ENCODE measurements at places on chromosomes 5 and 9. TPM values are rescaled to one million over a fixed set of nuclear protein-coding genes. Genes with fewer than 3 reads are reported as not detected.

GMCL2 gene
- total RNA-seq: not detected

DMRT2 gene
- not detected for total RNA-seq

DNA sequence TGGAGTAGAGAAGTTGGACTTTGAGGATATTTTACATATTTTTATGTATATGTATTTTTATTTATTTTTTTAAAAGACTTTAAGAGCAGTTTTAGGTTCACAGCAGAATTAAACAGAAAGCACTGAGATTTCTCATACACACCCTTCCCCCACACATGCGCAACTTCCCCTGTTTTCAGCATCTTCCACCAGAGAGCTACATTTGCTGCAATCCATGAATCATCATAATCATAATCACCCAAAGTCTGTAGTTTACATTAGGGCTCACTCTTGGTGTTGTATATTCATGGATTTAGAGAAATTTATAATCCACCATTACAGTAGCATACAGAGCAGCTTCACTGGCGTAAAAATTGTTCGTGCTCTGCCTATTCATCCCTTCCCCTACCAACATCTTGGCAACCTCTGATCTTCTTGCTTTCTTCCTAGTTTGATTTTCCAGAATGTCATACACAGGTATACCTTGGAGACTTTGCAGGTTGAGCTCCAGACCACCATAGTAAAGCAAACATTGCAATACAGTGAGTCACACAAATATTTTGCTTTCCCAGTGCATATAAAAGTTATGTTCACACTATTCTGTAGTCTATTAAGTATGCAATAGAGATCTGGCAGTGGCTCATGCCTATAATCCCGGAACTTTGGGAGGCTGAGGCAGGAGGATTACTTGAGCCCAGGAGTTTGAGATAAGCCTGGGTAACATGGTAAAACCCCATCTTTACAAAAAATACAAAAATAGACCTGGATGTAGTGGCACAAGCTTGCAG, 9.6 kb upstream of the CCDC171 start:
- no peaks in the 10 kb centered on the region for H3K4me1 ChIP-seq
- DNase-seq: peak; percentile 16
- H3K27ac ChIP-seq: no peak overlapping the region
- H3K4me3 ChIP-seq: no peak overlapping the region

GRCh38 chr9:92402826-92403745, 1.3 kb downstream of the OGN start:
- no peak for DNase-seq
- no peak overlapping the region for H3K4me3 ChIP-seq

GRCh38 chr5:125198270-125198974, 452.0 kb upstream of the ZNF608 start:
- H3K36me3 ChIP-seq: no peaks in the 10 kb centered on the region
- H3K4me3 ChIP-seq: no peak overlapping the region
- H3K27ac ChIP-seq: no peak overlapping the region
- H3K4me1 ChIP-seq: peaks cover 21% of the 10 kb centered on the region
- DNase-seq: peak; percentile 90

GRCh38 chr9:129944506-129945116, 98.4 kb downstream of the FNBP1 start:
- DNase-seq: no peak
- H3K27ac ChIP-seq: peak overlapping the region; percentile 12
- H3K36me3 ChIP-seq: no peaks in the 10 kb centered on the region
- no peaks in the 10 kb centered on the region for H3K4me1 ChIP-seq
- H3K27me3 ChIP-seq: no peaks in the 10 kb centered on the region

- H3K4me3 ChIP-seq: no peak overlapping the region
- DNase-seq: no peak
- H3K36me3 ChIP-seq: no peaks in the 10 kb centered on the region
- H3K4me1 ChIP-seq: no peaks in the 10 kb centered on the region
- no peak overlapping the region for H3K27ac ChIP-seq
These were observed 170.0 kb downstream of the CACNA1B start for GRCh38 chr9:138047469-138048040.

G3BP1 gene
- total RNA-seq: 143 TPM

QRFP gene
- not detected for total RNA-seq

DNA sequence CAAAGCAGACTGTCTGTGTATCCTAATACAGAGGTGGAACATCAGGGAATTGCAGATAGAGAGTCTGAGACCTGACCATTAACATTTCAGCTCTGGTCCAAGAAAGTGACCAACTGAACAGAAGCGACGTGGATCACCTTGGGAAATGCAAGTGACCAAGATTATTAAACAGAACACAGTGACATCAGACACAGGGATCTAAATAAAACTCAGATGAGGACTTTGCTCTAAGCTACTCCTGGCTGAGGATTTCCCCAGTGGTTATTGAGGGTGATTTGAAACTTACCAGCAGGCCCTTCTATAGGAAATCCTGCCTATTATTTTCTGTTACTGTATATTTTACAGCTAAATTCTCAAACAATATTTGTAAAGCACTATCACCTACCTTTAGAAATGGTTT, 436.0 kb downstream of the TMEM38B start:
- no peak overlapping the region for H3K4me3 ChIP-seq
- H3K27ac ChIP-seq: no peak overlapping the region
- no peaks in the 10 kb centered on the region for H3K4me1 ChIP-seq
- H3K36me3 ChIP-seq: no peaks in the 10 kb centered on the region

DNA sequence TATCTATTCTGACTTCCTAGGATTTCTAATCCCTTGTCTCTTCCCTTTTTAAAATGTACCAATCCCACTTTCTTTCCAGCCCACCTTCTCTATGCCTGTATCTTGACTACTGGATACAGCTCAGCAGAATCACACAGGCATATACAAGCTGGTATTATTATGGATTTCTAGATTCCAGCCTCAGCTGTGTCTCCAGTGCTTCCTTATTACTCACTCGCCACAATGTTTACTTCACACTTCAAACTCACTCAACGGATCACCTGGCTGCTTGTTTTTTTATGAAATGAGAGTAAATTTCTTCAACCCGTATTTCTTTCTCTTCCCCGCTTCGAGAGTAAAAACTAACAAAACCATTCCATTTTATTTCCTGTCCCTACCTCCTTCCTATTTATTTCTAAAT, 38.8 kb downstream of the CWC27 start:
- DNase-seq: no peak
- no peaks in the 10 kb centered on the region for H3K27me3 ChIP-seq
- H3K4me1 ChIP-seq: no peaks in the 10 kb centered on the region
- H3K4me3 ChIP-seq: no peak overlapping the region
- no peaks in the 10 kb centered on the region for H3K36me3 ChIP-seq

IL4 gene
- not detected for total RNA-seq
